Thoracic aorta (tissue), 2 donors: ENCODE measurements at places on chromosomes 6 and 20.

DNA sequence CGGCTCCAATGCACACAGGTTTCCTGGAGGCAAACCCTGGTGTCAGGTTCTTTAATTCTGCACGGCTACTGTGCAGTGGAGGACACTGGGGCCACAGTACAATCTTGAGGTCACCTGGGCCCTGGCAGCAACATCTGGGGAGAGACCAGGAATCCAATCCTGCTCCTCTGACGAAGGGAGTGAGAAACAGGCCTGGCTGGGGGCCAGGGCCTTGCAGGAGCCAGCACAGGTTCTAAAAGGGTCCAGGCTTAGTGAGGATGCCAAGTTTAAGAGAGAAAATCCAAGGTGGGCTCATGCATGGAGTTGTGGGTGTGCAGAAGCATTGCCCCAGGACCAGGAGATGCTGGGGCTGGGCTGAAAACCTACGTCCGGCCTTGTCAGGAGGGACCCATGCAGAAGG is 12.6 kb upstream of the THBS2 start:
- DNase-seq, result no peak
- H3K4me3 ChIP-seq, result no peak overlapping the region
- H3K27me3 ChIP-seq, result no peaks in the 10 kb centered on the region

GRCh38 chr6:67112120-67112519 is 1405.1 kb upstream of the EYS start:
- no peaks in the 10 kb centered on the region for H3K36me3 ChIP-seq
- no peaks in the 10 kb centered on the region for H3K27me3 ChIP-seq

- no peaks in the 10 kb centered on the region for H3K36me3 ChIP-seq
- H3K4me3 ChIP-seq, result no peak overlapping the region
- no peak overlapping the region for H3K27ac ChIP-seq
- H3K27me3 ChIP-seq, result no peaks in the 10 kb centered on the region
- no peaks in the 10 kb centered on the region for H3K4me1 ChIP-seq
Measured at GRCh38 chr20:59785986-59786795, 147.2 kb downstream of the SYCP2 start.

DNA sequence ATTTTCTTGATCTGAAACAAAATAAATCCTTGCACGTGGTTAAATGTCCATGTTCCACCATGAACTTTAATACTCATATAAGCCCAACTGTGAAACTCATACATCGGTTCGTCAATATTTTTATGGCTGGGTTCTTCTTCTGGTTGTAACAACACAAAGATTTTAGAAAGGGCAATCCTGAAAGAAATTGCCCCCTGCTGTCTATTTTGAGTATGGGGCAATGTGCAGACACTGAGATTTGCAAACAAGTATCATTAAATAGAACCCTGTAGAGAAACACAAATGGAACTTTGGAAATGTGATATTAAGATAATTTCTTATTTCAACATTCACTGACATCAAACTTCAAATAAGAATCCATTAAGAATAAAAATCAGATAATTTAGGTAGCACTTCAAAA is 80.2 kb upstream of the PHACTR1 start:
- H3K27ac ChIP-seq, result no peak overlapping the region
- H3K4me3 ChIP-seq, result no peak overlapping the region
- H3K27me3 ChIP-seq, result no peaks in the 10 kb centered on the region

DNA sequence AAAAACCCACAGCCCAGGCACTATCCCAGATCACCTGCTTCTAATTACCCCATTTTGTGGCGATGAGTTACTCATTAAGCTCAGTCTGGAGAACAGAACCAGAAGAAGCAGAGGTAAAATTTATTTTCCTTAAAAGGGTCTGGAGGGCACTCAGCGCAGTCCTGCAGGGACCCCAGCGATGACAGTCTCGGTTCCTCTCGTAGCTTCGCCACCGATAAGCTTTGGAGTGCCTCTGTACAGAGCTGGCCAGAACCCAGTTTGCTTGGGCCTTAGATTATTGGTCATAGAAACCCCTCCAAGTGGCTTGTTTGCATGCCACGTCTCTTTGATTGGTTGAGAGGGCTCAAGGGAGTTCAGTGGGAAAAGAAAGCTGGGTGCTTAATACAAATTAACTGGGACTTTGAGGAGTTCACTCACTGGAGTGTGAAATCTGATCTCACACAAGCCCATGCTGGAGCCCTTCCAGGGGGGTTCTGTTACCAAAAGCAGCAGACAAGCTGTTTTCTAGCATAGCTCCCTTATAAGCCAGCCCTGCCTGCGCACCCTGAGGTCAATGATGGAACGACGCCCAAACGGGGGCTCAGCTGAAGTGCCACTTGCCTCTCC is 158.5 kb upstream of the ARID1B start:
- no peak for DNase-seq
- no peak overlapping the region for H3K27ac ChIP-seq
- no peaks in the 10 kb centered on the region for H3K36me3 ChIP-seq
- peaks cover 17% of the 10 kb centered on the region for H3K4me1 ChIP-seq
- H3K4me3 ChIP-seq, result no peak overlapping the region
- H3K27me3 ChIP-seq, result no peaks in the 10 kb centered on the region

DNA sequence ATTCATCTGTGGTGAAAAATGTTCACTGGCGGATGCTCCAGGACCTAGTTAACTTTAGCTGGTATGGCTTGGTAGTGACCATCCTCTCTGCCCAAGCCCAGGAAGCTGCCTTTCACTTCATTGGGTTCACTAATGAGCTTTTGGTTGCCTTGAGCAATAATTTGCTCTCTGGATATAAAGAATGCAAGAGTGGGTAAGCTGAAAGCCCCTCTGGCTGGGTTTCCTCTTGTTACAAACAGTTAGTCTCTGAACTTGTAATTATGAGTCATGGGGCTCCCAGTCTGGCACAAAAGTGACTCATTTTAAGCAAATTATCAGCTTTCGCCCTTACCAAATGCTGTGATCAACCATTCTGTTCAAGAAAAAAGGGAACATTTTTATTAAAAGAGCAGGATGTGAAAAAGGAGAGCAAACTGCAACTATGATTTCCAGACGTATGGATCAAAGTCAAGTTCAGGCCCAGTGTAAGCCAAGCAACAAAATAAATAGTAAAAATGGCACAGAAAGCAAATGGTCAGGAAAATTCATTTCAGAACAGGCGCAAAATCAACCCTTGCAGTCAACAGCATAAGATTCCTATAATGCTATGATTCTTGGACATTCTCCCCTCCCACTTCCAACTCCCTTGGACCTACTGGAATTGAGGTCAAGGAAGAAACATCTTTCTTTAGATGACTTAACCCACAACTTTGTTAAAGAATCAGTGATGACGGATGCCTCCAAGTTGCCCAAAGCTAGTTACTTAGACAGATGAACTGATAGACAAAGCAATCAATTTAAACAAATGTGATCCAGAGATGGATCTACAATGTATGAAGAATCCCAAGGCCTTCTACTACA is 130.0 kb upstream of the KCNK16 start:
- no peak overlapping the region for H3K4me3 ChIP-seq
- no peaks in the 10 kb centered on the region for H3K4me1 ChIP-seq
- no peaks in the 10 kb centered on the region for H3K36me3 ChIP-seq
- no peak for DNase-seq
- no peaks in the 10 kb centered on the region for H3K27me3 ChIP-seq
- no peak overlapping the region for H3K27ac ChIP-seq

DNA sequence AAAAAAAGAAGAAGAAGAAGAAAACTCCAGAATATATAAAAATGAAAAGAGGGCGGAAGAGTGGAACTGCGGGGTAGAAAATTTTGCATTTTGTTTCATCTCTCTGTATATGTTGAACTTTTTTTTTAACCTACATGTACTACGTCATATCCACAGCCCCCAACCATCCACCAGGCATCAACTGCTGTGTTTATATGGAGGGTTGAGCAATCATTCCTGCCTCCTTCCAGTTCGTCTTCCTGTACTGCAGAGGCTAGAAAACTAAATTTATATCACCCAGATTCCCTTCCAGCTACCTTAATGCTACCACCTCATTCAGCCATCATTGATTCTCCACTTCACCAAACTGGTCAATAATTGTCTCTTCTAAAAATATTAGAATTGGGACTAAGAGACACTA is 9.5 kb upstream of the SIGLEC1 start:
- H3K4me3 ChIP-seq, result no peak overlapping the region
- no peaks in the 10 kb centered on the region for H3K36me3 ChIP-seq
- DNase-seq, result no peak
- no peaks in the 10 kb centered on the region for H3K4me1 ChIP-seq
- H3K27ac ChIP-seq, result no peak overlapping the region

DNA sequence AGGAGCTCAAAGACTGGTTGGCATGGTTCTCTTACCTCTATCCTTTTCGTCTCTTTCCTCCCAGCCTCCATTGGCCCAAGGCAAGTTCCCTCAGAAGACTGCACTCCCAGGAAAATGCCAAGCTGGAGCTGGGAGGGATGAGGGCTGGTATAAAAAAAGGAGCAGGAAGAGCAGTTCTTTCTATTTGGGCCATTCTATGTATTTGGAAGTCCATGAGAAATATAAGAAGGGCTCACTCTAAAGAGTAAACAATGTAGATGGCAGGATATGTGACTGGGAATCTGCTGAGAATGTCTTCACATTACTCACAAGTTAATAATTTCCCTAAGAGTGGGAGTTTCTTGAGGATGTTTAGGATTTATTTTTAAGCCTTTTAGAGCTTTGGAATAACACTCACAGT is 36.6 kb upstream of the ADTRP start:
- no peak overlapping the region for H3K4me3 ChIP-seq
- H3K4me1 ChIP-seq, result peaks cover 7% of the 10 kb centered on the region
- H3K36me3 ChIP-seq, result no peaks in the 10 kb centered on the region
- no peak for DNase-seq
- no peak overlapping the region for H3K27ac ChIP-seq

DNA sequence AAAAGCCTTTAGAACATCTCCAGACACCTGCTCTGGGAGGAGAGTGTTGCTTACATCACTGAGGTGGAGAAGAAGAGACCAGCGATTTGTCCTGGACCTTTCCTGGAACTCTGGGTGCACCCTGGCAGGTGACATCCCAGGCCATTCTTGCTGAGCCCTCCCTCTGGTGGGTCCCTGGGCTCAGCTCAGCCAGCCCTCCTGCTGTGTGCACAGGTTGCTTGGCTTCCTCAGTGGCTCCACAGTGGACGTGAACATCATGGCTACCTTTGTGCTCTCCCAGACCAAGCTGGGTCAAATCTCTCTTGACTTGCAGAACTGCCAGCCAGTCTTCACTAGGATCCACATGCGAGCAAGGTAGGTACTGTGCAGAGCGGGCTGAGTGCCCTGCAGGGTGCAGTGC is 19.9 kb upstream of the BPIFA2 start:
- no peaks in the 10 kb centered on the region for H3K27me3 ChIP-seq
- no peak overlapping the region for H3K4me3 ChIP-seq
- no peaks in the 10 kb centered on the region for H3K4me1 ChIP-seq
- no peak for DNase-seq
- H3K36me3 ChIP-seq, result no peaks in the 10 kb centered on the region

DNA sequence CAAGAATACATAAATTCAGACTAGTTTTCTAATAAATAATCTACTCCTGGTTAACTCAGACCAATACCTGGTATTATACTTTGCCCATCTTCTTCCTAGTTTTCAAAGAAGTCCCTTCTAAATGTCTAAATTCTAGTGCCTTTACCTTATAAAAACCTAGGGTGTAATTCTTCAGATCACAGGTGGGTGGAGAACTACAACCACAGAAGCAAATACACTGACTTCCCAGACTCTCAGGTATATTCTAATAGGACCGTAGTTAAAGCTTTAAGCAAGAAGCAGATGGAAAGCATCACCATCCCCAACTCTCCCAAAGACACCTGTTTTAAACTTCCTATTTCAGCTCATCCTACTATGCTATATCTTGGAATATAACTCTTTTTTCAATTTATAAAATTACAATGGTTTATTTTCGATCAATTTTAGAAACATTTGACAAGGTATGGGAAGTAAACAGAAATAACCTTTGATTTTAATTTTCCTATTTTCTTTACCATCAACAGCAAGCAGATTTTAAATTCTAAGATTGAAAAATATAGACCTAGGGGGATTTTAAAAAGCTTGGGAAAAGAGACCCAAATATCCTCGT is 15.8 kb downstream of the MAN1A1 start:
- DNase-seq, result no peak
- no peaks in the 10 kb centered on the region for H3K36me3 ChIP-seq
- H3K4me1 ChIP-seq, result peaks cover 26% of the 10 kb centered on the region
- no peak overlapping the region for H3K27ac ChIP-seq
- H3K27me3 ChIP-seq, result no peaks in the 10 kb centered on the region

GRCh38 chr6:20806669-20807068 is 272.4 kb downstream of the CDKAL1 start:
- no peak overlapping the region for H3K27ac ChIP-seq
- H3K27me3 ChIP-seq, result no peaks in the 10 kb centered on the region
- H3K4me1 ChIP-seq, result peaks cover 11% of the 10 kb centered on the region
- H3K36me3 ChIP-seq, result no peaks in the 10 kb centered on the region
- DNase-seq, result no peak

GRCh38 chr20:59829054-59829785 is 104.2 kb downstream of the SYCP2 start:
- DNase-seq, result no peak
- H3K4me1 ChIP-seq, result no peaks in the 10 kb centered on the region
- H3K36me3 ChIP-seq, result no peaks in the 10 kb centered on the region
- H3K27me3 ChIP-seq, result no peaks in the 10 kb centered on the region
- H3K4me3 ChIP-seq, result no peak overlapping the region

DNA sequence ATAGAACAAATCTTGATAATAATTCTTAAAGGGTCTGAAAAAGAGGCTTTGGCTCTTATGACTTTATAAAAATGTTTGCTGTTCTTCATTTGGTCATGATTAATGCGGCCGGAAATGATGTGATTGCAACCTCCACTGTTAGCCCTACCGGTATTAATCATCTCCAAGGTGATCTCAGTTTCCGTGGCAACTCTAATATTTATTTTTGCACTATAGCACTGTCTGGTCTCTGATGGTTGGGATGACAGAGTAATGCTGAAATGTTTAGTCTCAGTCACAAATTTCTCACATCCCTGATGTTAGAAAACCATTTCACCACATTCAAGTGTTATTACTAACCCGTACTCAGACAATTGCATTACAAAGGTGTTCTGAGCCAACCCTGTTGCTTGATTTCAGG is 87.4 kb downstream of the TMEM200A start:
- no peak overlapping the region for H3K27ac ChIP-seq
- H3K36me3 ChIP-seq, result no peaks in the 10 kb centered on the region
- H3K27me3 ChIP-seq, result no peaks in the 10 kb centered on the region
- no peaks in the 10 kb centered on the region for H3K4me1 ChIP-seq
- no peak for DNase-seq
- no peak overlapping the region for H3K4me3 ChIP-seq

- no peak for DNase-seq
- H3K27ac ChIP-seq, result no peak overlapping the region
- H3K4me1 ChIP-seq, result no peaks in the 10 kb centered on the region
- H3K4me3 ChIP-seq, result no peak overlapping the region
- H3K36me3 ChIP-seq, result no peaks in the 10 kb centered on the region
Measured at GRCh38 chr6:163083141-163083540, 331.4 kb upstream of the QKI start.
